NCI-H1436 treated with DMSO at 0.1 percent for 48 hours (cell line): ENCODE measurements at places on chromosomes 6 and 20.

- no peak for DNase-seq
Observed at GRCh38 chr6:10585209-10585845, 64.2 kb downstream of the GCNT2 start.

- no peak for DNase-seq
Observed at GRCh38 chr6:90758741-90759140, 171.9 kb upstream of the MAP3K7 start.

DNA sequence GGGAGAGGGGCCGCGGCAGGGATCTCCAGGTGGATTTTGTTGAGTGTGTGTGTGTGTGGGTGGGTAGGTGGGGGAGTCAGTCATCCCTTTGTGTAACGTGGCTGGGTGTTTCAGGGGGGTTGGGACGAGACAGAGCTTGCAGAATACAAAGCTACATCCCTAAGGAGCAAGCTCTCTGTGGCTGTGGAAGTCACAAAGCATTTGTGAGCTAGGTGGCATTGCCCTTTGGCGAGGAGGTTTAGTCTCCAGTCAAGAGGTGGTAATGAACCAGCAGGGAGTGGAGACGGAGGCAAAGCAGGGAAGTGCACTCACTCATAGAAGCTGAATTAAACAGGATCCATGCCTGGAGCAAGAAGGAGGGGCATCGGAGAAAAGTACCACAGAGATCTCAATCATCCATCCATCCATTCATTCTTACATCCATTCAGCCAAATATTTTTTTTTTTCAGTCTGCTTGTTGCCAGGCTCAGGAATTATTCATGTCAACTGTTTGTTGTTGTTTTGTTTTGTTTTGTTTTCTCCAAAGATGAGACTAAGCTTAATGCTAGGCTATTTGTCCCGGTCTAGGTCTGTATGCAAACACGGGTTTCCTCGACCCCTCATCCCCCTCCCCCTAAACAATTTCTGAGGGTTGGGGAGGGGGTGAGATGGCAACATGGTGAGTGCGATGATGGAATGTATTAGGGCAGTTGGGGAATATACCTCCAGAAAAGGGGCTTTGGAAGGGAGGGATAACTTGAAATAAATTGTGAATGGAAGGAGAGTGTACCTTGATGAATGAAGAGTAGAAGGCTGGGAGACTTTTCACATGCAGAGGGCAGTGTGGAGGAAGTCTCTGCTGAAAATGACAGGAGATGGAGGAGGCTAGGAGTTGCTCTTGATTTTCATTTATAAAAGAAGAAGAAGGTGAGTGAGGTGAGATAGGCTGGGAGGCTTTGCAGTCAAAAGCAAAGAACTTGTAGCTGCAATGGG is 1.0 kb downstream of the HCRTR2 start:
- no peak for DNase-seq

GRCh38 chr6:25028328-25028727 is 92.6 kb upstream of the RIPOR2 start:
- no peak for DNase-seq

GRCh38 chr6:21454262-21454661 is 139.3 kb upstream of the SOX4 start:
- DNase-seq = no peak

DNA sequence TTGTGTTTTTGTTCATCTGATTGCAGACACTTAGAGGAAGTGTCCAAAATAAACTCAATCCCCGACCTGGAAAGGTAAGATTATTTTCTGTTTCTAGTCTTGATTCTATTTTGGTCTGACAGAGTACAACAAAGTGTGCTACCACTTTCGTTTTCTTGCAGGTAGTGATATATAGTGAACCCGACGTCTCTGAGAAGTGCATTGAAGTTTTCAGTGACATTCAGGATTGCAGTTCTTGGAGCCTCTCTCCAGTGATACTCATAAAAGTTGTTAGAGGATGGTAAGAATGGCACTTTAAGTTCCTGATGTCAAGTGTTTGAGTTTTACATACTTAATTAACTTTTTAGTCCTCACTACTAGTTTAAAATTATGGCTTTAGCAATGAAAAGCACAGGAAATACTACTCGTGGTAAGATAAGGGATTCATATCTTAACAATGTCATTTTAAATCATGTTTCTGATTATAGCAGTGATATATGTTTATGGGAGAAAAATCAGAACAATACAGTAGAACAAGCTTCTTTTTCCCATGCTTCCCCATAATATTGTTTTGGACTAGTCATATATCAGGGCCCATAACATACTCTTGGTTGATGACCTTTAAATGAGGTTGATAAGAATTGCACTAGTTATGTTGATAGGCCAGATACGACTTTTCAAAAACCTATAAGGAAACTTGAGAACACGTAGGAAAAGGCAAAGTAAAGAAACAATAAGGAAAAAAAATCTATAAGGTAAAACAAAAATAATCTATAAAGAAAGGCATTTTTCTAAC is 104.0 kb downstream of the RTN4IP1 start:
- DNase-seq = no peak

- DNase-seq = peak; percentile 47
Observed at GRCh38 chr6:10429638-10430427, 15.0 kb upstream of the TFAP2A start.

GRCh38 chr20:47559141-47559540 is 57.5 kb downstream of the NCOA3 start:
- no peak for DNase-seq

DNA sequence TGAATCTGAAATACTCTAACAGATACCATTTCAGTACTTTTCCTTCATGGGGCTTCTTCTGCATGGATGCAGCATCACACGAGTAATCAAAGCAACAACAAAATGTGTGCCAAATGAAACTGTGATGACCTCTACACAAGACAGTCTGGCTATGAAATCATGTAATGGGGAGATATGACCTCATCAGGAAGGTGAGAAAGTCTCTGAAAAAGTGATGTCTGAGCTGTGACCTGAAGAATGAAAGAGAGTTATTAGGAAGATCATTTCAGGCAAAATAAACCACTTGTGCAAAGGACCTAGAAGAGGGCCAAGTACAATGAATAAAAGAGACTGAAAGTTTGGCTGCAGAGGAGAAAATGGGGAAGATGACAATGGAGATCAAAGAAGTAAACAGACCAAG is 182.8 kb downstream of the PTPRK start:
- DNase-seq = no peak

GRCh38 chr6:111842891-111843290 is 30.4 kb downstream of the FYN start:
- no peak for DNase-seq

GRCh38 chr20:40582531-40582930 is 106.5 kb downstream of the MAFB start:
- DNase-seq = no peak

DNA sequence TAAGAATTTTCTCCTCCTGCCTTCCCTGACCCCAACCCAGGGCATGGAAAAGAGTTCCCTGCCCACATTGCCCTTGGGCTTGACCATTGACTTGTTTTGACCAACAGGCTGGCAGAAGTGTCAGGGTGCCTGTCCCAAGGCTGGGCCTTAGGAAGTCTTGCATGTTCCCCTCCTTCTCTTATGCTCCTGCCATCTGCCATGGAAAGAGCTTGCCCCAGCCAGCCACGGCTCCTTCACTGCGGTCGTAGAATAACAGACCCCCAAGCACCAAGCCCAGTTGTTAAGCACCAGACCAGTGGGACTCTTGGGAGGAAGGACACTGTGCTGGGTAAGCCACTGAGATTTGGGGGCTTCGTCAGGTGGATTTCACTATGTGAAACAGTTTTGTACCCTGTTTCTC is 53.6 kb downstream of the SNX5 start:
- no peak for DNase-seq

- no peak for DNase-seq
Observed at GRCh38 chr6:157848693-157849092, 25.6 kb downstream of the SNX9 start.

- DNase-seq = no peak
Observed at GRCh38 chr6:19035461-19036195, 648.5 kb downstream of the RNF144B start.

- no peak for DNase-seq
Observed at GRCh38 chr20:33257237-33257636, 21.4 kb downstream of the BPIFA1 start.
